ENCODE measurements at places on chromosomes 2 and 18.

DNA sequence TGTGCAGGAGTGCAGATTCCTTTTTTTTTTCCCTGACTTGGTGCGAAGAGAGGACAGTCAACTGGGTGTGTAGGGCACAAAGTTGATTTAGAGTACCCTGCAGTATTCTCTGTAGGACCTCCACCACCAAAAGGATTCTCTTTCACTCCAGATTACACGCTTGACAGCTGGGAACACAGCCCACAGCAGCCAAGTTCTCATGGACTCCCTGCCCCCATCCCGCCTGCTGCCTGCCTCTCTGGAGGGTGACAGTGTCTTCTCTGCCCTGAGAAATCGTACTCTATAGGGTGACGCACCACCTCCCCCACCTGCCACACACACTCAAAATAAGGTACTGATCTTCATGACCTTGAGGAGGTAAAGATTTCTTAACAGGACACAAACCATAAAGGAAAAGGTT is 26.6 kb upstream of the IHH start:
- no peak for DNase-seq

DNA sequence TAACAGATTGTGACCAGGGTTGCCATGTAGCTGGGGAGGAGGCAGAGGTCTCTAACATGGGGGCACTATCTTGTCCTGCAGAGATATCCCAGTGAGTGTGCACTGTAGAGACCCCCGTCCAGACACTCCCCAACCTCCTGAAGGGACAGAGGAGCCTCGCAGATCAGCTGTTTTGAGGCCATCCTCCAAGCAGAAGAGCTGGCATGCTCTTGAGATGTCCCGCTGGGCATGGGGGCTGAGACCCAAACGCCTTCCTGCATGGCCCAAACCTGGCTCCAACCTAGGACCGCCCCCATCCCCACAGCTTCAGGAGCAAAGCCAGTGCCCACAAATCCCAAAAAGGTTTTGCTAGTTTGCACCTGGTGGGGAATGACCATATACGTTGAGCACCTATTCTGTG is 2.7 kb upstream of the SLC66A3 start:
- no peak for DNase-seq

DNA sequence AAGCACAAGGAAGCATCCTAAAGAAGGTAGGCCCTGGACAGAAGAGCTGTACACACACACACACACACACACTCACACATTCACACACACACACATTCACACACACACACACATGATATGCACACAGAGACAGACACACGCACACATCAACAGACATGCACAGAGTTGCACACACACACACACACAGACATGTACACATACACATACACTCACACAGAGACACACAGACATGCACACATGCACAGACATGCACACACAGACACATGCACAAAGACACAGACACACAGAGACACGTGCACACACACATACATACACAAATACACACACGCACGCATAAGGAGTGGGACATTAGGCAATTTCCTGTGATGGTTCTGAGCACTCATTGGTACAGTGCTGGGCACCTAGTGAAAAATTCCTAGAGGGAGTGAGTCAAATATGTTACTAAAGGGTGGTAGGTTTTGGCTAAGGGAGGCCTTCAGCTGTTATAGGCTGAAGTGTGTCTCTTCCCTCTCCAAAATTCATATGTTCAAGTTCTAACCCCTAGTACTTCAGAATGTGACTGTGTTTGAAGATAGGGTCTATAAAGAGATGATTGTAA is 26.4 kb downstream of the THNSL2 start:
- DNase-seq = no peak

- DNase-seq = no peak
These were observed 54.1 kb downstream of the BAZ2B start for GRCh38 chr2:159562248-159562647.

- no peak for DNase-seq
These were observed 21.9 kb downstream of the MRPL35 start for GRCh38 chr2:86221066-86221684.

GRCh38 chr2:122414902-122415301 is 659.5 kb downstream of the TSN start:
- DNase-seq = no peak

DNA sequence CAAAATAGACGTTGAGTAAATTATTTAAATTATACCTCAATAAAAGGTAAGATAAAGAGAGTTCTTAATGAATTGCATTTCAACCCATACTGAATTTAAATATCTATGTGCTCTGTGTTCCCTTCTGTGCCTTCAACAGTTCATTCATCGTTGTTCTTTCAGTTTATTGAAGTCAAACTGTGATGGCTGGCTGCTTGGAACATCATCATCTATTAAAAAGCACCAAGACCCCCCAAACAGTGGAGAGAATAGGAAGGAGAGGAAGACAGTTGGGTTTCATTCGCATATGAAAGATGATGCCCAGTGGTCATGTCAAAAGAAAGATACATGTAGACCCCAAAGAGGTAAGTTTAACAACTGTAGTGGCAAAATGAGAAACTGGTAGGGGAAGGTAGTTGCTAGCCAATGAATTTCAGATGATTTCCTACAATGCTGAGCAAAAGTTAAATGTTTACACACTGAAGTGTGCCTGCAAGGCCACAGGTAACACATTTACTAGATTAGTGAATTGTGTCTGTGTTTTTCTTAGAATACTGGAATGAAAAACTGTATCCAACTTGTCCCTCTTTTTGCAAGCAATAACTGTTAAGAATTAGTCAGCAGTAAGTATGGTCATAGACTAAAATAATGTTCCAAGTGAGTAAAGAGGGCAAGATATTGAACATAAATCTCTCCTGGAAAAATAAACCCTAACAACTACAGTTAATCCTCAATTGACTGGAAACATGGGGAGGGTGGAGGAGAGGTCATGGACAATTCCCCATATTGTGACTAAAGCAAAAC is 331.3 kb downstream of the KIAA1328 start:
- DNase-seq = no peak

- DNase-seq = no peak
These were observed 7.0 kb upstream of the TXNDC2 start for GRCh38 chr18:9878783-9879242.

GRCh38 chr2:9498210-9498609 is 23.9 kb downstream of the IAH1 start:
- no peak for DNase-seq
